ENCODE measurements at places on chromosomes 3 and 15.

DNA sequence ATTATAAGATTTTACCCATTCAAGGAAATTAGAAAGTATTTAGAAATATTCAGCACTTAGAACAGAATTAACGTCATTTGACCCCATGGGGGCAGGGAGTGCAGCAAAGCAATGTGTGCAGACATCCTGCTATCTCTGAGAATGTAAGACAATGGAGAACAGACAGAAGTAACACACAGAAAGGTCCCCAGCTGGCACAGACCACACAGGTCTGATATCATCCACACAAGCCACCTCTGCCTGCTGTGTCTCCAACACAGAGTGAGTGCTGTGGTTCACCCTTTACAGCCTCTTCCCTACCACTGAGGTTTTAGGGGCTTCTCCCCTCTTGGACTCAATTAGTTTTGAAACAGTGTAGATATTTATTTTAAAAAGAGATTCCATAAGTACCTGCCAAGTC, 16.1 kb downstream of the TXNRD3 start:
- no peak for DNase-seq

- no peak for DNase-seq
Observed at GRCh38 chr15:85810075-85810474, 15.3 kb upstream of the KLHL25 start.

DNA sequence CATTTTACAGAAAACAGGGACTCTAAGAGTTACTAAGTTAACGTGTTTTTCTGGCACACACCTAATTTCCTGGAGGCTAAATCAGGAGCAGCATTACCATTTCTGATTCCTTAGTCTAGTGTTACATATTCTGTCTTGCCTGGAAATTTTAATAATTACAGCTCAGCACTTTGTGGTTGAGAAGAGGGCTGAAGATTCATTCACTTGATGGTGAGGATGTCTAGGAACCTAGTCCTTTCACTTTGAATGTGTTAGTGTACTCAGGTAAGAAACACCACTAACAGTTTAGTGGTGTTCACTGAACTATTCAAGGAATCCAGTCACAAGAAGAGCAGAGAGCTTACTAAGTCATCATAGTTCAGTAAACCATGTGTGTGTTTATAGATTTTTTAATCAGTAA, 102.8 kb downstream of the STT3B start:
- DNase-seq = no peak

DNA sequence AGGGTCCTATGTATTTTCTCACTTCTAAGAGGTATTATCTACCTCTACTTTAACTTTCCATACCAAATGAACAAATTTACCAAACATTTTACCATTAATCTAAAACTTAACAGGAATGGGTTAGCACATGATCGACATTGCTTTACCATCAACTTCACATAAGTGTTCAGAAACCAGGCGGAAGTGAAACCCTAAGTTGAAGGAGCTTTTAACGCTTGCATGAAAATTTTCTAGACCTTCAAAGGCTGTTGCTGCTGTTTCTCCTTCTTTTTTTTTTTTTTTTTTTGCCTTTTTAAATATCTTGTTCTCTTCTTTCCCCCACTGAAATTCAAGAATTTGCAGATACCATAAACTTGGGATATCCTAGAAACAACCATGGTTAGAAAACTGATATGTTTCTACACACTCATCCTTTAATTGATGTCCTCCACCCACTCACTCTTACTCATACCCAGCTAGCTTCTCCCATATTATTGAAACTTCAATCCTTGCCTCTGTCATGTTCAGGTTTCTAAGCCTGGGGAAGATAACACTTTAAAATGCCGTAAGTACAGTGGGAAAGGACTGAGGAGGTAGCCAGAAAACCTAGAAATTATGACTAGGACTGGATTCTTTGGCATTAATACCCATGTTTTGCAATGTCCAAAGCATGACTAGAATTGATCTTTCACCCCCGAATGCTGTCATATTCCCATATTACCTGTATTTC, 24.7 kb downstream of the MYO5A start:
- DNase-seq = no peak

DNA sequence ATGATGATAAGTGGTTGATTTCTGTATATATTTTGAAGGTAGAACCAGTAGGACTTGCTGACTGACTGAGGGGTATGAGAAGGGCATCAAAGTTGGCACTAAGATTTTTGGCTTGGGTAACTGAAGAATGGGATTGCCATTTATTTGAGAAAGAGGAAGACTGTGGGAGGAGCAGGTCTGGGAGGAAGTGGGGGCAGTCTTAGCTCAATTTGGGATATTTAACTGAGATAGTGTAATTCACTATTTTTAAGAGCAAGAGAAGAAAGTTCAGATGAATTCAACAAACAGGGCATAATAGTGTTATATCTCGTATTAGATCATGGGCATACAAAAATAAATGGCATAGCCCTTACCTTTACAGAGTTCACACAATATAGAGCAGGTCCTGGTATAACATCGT, 1.7 kb downstream of the BUB1B start:
- no peak for DNase-seq

DNA sequence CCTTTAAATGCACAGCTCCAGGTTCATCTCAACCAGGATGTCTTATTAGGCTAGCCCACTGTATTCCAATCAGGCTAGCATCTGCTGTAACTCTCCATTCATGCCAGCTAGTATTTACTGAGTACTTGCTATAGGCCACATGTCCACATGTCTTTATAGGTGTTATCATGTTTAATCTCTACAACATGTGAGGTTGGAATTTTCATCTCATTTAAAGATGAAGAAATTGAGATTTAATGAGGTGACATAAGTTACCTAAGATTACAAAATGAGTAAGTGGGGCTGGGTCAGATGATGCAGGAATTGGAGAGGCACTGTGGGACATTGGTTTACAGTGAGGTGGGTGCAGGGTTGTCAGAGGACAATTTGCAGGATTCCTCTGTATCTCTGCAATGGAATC, 2.9 kb downstream of the IFT122 start:
- no peak for DNase-seq

DNA sequence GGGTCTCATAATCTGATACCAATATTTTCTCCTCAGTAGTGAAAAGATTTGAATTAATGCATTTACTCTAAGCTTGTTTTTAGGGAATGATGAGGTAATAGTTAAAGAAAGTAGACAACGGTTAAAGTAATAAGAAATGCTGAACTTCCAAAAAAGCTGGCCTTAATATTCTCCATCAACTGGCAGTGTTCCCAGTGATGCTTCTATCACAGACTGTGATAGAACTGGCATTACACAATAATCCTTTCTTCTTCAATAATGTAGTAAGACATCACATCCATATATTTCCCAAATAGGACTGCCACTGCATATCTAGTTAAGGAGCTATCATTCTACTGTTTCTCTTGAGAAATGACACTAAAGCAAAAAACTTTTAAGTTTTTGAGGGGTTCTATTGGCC, 188.7 kb downstream of the IL5RA start:
- DNase-seq = no peak

DNA sequence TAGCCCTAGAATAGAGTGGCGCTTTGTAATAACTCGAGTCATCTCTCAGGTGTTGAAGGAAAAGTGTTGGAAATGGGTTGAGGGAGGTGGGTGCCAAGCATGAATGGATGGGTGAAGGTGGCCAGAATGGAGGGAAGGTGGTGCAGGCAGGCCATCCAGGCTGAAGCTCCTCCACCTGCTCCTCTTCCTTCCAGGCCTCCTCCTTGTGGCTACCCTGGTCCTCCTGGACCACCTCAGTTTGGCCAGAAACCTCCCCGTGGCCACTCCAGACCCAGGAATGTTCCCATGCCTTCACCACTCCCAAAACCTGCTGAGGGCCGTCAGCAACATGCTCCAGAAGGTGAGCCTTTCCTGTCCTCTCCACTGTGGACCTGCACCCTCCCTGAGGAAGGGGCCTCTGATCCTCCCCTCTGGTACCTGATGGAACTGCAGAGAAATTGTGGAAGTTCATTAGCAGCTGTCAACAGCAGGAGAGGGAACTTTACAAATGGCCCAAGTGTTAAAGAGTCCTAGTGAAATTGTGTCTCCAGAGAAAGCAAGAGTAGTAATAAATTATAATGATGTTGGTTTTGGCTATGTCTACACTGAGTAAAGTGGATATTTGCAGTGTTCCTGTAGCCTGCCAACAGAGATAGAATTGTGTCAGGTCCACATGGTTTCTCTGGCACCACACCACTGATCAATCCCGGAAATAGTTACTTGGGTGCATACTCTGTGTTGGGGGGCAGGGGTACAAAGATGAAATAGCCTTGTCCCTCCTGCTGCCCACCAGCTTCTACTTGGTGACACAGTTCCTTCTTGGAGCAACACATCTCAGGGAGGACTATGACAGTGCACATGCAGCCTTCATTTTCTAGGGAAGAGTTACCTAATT, 1.6 kb downstream of the IL12A start:
- DNase-seq = no peak

DNA sequence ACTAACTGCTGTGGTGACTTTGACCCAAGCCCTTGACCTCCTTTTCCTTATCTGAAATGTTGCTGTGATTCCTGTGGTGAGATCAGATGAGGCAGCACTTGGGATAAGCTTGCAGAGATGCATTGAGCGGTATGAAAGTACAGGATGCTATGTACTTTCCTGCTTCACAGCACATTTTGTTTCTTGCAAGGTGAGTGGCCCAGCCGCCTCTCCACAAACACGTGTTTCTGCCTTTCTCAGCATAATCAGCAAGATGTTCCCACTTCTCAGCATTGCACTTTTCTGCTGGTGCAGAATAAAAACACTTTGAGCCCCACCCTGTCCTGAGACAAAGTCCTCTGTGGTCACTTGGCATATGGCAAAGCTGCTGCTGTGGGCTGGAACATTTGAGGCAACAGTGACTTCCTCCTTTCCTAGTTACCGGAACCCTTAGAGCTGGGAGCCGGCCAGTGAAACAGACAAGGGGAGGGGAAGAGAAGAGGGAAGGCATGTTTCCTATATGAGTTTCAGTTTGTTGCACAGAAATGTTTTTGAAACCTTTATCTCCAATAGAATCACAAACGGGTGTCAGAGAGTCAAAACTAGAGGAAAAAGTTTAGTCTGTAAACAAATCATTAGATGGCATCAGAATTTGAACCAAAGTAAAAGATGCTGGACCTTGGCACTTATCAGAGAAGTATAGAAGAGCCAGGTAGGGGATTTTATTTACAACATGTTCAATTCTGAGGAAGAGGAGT, 5.0 kb downstream of the NUDT16 start:
- DNase-seq = no peak

DNA sequence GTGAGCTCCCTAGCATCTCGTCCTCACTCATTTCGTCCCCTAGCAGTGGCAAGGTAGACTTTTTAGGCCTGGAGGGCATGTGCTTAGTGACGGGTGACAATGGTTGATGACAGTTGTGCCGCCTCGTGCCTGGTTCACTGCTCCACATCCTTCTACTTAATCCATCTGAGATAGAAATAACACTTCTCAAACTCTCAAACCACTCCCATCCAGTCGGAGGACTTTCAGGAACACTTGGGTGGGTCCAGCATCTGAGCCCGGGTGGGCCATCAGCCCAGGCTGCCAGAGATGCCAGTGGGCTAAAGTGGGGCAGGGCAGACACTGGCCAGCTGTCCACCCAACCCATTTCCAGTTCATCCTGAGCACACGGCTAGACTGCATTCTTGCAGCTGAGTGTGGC, 79.7 kb upstream of the SMAD3 start:
- no peak for DNase-seq

DNA sequence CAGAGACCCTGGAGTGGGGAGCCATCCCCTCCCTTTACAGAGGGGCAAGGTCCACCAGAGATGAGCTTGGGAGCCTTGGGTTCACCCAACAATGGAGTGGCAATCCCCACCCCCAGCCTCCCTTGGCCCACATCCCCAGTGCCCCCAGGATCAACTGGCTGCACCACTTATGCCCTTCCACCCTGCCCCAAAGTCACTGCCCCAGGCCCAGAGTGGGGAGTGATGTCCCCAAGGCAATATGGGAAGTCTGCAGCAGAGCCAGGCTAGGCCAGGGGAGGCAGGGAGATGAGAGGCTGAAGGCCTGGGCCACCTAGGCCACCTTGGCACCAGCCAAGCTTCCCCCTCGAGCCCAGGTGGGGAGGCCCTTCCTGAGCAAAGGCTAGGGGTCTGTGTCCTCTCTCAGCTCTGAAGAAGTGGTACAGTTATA, 145.5 kb downstream of the SMAD6 start:
- DNase-seq = no peak

DNA sequence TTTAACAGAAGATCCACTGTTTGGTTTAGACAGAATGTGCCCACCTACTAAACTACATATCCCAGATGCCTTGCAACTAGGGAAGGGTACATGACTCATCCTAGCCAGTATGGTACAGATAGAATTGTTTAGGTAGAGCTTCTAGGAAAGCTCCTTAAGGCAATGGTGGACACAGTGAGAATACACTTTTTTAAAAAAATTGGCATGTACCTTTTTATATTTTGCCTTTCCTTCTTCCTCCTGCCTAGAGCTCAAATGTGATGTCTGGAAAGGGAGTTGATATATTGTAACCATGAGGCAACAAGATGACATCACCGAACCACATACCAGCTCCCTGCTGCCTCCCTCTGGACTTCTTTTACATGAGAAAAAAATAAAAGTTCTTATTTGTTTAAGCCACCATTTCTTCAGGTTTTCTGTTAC, 14.4 kb upstream of the C3orf80 start:
- DNase-seq = no peak

DNA sequence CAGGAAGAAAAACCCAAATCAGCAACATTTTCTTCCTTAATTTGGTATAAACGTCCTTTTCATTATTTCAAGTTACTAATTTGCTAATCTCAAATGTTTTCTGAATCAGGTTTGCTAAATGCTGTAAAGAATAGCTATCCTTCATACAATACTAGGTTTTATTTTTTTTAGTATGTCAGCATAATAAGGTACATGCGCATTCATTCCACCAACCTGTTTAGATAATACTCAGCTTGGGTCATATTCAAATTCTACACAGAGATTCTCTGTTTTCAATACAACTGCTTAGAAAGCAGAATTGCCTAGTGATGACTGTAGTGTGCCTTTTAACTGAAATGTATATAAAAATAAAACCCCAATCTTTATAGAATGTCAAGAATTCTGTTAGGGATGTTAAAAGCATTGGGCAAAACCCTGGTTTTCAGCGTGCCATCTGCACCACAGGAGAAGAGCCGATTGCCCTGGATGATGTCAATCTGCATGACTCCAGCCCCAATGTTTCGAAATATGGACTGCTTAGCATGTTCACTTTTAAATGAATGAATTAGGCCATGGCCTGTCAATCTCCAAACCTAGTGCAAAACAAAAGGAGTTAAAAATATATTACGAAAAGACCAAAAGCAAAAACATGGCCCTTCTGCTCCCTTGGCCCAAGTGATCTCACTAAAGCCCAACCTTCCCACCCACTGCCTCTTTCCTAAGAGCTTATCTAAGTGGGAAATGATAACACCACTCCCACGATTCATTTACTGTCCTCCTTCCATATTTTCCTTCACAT, 107.4 kb downstream of the GLDN start:
- no peak for DNase-seq

DNA sequence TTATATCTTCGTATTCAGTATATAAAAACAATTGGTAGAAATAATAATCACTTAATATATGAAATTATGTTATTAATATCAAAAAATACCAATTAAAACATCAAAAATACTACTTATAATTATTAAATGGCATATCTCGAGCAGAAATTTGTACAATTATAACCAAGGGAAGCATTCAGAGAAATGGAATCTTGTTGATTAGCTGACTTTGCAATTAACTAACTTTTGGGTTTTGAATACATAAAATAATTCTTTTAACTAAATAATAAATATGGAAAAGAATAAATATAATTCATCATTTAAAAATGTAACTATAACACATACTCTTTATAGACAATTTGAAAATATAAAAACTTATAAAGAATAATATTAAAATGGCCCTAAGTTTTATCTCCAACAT, 160.2 kb upstream of the LRRN1 start:
- no peak for DNase-seq

GRCh38 chr3:112804021-112804420, 42.6 kb downstream of the CD200R1L start:
- no peak for DNase-seq

- no peak for DNase-seq
Observed at GRCh38 chr3:113629584-113630421, 66.6 kb downstream of the USF3 start.
